ENCODE measurements at places on chromosomes 7 and 10.

- no peak for DNase-seq
These were observed 339.9 kb upstream of the ADARB2 start for GRCh38 chr10:2077231-2077630.

DNA sequence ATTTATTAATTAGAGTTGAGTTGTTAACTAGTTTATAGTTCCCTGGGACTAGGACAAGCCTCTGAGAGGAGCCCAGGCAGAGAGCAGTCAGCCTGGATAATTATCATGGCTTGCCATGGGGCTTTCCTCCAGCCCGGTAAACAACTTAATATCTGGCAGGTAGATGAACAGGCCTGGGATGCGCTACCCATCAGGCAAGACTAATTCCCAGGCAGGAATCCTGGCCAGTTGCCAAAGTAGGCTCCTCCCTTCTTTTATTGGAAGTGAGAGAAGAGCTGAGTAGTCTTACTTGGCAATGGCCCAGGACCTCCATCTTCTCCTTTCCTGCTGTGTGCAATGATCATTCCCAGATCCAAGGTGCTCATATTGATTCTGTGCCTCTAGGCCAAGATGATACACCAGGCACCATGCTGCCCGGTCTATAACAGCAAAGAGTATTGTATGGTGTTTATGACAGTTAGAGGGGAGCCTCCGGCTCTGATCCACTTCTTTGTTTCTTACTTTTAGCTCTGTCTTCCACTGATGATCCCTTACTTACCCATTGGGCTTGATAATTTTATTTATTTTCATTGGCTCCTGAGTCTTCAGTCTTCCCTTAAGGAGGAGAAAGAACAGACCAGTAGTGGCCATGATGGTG lies 408.7 kb downstream of the REEP3 start:
- DNase-seq = no peak

GRCh38 chr7:131034166-131034881 lies 293.4 kb upstream of the MKLN1 start:
- DNase-seq = no peak

GRCh38 chr7:125526958-125527357 lies 597.3 kb upstream of the POT1 start:
- DNase-seq = no peak

- no peak for DNase-seq
These were observed 84.5 kb downstream of the FZD1 start for GRCh38 chr7:91348711-91349110.

- no peak for DNase-seq
These were observed at the start of gene DNAJC12 for GRCh38 chr10:67837541-67838314. DNAJC12 (minus strand) TSS chr10:67838188; CDS start chr10:67838011, 177 bp downstream.

DNA sequence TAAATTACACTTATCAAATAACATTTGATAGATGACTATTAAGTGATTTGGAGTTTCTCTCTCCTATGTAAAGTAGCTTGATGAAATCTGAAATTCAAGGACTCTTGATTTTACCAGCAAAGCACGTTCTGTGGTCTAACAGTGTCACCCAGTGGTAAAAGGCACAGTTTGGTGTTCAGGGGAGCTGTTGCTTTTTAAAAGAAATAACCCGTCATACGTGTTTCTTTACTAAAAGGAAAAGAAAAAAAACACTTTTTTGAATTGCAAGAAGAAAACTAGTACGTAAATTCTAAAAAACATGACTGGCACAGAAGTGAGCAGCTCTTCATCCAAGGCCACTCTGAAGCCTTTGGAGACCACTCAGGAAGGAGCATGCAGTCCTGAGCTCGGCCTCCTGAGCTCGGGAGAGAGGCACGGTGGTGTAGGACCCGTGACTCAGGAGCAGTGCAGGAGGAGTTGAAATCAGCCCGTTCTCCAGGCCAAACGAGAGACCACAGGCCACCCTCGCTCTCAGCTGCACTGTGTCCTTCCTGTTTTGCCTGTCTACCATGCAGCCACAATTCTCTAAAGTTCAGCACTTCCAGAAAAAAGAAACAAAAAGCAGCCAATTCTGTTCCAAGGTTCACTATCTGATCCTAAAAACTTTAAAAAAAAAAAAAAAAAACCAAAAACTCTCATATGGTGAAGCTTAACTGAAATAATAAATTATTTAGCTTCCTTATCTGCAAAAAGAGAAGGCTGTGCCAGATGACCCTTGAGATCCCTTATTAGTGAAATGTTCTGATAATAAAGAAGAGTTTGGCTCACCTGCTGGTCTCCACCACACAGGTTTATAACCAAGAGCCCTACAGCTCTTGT lies 212.6 kb upstream of the FRMD4A start:
- DNase-seq = no peak

GRCh38 chr7:15011289-15011688 lies 108.7 kb upstream of the DGKB start:
- DNase-seq = no peak

DNA sequence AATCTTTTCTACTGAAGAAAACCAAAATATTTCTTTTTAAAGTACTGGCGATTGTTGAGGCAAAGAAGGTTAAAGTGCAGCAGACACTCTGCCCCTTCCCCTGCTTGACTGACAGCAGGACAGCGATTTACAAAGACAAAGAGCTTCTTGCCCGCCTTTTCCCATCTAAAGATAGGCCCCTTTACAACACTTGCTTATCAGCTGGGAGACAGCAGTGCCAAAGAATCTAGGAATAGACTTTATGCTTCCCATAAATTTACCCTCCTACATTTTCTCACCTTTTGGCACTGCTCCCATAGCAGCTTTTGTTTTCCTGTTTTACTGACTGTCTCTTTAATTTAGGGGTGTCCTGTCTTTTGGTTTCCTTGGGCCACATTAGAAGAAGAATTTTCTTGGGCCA lies 824.1 kb downstream of the CCSER2 start:
- no peak for DNase-seq

DNA sequence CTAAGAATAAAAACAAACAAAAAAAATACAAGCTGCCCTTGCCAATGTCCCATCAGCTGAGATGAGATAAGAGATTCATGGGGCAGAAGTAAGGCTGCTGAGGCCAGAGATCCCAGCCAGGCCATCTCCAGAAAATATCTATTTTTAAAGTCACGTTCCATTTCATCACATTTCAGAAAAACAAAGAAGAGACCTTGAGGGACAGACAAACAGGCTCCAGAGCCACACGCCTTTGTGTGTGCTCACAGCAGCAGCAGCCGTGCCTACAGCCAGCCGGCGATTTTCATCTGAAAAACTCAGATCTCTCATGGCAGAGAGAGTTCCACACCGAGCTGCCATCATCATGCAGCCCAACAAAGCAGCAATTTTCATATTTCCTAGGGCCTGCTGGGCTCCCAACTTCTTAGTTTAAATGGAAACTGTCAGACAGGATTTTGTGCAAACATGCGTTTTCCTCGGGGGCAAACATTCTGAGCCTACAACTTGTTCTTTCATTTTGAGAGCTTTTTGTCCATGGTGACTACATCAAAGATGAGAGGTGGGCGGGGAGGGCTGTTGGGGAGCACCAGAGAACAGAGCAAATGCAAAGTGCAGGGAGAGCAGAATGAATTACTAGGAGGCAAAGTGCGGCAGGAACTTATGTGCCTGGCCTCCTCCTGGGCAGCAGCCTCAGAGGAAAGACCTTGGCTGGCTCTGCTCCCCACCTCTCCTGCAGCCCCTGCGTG lies 38.8 kb downstream of the DLG5 start:
- DNase-seq = no peak

DNA sequence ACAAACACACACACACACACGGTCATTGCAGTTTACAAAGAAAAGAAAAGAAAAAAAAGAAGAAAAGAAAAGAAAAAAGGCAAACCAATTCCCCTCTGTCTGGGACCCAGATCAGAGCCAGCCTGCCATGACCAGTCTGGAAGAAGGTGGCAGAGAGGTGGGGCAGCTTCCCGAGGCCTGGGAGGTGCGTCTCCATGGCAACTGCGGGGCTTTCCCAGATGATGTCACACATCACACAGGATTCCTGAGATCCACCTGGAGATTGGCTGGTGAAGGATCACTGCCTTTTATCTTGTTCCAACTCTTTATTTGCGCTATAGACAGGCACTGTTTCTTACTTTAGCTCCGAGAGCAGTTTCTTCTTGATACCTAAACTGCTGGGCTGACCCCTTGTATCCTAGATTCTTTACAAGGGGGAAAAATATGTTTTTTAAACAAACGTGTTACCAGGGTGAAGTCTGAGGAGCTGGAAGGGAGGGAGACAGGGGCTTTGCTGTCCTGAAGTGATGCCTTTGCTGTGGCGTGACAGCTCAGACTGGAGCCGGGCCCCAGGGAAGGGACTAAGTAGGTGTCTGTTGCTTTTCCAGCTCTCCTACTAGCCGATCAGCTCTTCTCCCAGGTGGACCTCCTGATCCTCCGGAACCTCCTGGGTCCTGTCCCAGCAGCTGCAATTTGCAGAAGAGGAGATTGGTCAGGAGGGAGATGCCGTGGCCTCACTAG lies 298.5 kb downstream of the KLF6 start:
- DNase-seq = no peak

- no peak for DNase-seq
These were observed 135.3 kb upstream of the COBL start for GRCh38 chr7:51451751-51452476.

- DNase-seq = no peak
These were observed 301.5 kb upstream of the CACNA2D1 start for GRCh38 chr7:82745117-82745516.

DNA sequence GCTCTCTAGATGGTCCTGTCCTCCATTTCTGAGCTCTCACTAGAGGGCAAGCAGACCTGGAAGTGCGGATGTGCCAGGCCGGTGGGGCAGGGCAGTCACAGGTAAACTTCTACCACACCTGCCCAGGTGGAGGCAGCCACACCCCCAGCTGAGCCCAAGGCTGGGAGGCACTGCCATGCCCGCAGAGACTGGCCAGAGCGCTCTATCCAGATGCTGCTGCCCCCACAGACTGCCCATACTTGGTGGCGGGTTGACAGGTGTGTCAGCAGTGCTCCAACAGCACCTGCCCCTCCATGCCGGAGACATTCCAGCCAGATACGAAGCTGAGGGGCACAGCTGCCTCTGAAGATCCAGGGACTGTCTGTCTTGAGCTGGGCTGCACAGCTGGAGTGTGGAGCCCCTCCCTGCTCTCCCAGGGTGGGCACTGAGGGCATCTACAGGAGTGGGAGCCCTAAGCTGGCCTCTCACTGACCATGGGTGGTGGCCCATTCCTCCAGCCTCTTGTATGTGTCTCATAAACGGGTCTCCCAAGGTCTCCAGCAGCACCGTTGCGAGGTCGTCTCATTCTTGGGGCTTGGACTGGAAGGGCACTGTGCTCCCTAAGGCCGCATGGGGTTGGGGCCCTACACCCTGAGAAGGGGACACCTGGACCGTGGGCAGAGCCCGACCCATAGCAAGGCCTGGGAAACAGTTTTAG lies 38.2 kb upstream of the PPIF start:
- no peak for DNase-seq

GRCh38 chr7:24073651-24074420 lies 210.2 kb upstream of the NPY start:
- no peak for DNase-seq

DNA sequence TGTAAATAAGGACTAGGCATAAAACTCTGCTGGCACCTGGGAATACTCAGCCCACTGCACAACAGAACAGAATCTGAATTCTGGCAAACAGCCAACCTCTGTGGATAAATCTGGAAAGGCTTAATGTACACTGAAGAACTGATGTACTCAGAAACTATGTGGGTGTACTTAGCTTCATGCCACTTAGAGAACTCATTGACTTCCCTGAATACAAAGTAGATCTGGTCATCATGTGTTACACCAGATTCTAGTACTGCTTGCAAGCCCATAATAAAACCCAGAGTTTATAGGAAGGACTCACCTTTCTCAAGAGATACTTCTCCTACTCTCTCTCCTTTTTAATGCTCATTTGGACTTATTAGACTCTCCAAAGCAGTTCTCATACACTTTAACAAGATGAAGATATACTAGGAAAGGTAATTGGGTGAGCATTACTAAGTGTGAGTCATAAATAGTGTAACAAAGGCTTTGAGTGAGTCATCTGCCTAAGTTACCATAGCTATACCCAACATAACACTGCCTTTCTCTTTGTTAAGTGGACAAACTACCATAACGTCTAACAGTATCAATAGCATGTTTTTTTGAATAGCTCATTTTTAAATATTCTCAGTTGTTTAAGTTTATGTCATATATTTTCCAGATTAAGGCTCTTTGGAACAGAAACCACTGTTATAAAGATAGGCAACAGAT lies 309.1 kb downstream of the MDFIC start:
- DNase-seq = no peak

GRCh38 chr10:129057856-129058663 lies 409.0 kb upstream of the MGMT start:
- no peak for DNase-seq

DNA sequence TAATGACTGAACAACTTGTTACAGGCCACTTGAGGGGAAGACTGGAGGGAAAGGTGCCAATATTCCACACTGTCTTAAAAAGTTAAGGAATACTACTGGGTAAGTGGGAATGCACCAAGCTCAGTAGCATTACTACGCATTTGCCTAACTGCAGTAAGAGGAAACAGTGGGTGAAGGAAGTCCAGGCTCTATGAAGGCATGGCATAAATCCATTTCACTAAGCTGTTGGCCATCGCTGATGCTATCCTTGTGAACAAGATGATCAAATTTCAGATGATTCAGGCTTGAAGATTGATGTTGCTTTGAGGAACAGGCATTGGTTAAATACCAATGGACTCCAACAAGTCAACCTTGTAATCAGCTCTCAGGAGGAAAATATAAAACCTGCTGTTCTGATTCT lies 44.2 kb upstream of the TES start:
- DNase-seq = no peak

DNA sequence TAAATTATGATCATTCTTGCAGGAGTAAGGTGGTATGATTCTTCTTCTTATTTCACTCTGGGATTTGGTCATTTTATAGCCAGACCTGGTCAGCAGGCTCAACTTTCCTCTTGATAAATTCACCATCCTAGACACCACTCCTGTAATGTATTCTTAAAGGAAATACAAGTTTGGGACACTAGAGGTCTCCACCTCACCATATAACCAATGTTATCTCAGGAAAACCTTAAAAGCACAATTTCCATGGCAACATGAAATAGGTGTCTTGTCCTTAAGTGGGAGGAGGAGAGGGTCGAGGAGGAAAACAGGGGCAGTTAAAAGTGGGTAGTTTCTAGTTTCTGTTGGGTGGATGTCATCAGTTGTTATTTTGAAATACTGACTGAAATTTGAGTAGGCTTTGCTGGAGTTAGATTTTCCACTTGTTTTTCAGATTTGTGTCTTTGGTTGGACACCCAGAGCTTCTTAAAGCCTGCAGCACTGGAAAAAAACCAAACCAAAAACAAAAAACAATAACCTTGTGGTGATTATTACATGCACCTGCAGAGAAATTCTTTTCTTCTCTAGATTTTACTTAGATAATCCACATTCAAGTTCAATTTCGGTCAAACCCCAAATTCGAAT lies 163.1 kb downstream of the PRKCQ start:
- no peak for DNase-seq

DNA sequence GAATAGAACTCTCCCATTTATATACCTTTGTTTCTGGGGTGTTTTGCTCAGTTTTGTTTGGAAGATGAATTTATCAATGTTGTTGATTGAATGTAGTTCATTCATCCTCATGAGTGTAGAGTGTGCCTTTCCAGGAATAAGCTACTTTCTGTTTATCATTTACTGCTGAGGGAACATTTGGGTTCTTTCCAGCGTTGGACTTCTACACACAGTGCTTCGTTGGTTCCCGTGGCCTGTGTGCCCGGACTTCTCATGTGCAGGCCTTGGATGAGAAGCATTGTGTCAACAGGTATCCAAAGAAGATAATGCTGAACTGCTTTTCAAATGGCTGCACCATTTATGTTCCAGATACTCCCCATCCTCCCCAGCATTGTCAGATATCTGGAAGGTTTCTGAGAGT lies 107.6 kb upstream of the TNS3 start:
- no peak for DNase-seq

All from esophagus squamous epithelium (tissue), 5 donors.